Activated CD4-positive, alpha-beta T cell treated with anti-CD3 and anti-CD28 coated beads for 36 hours (primary cell): ENCODE measurements at places on chromosomes 1 and 21. TPM values are rescaled to one million over a fixed set of nuclear protein-coding genes. Genes with fewer than 3 reads are reported as not detected.
A peak's percentile ranks its signal among the peaks of the same experiment; 100 is the strongest.

DNA sequence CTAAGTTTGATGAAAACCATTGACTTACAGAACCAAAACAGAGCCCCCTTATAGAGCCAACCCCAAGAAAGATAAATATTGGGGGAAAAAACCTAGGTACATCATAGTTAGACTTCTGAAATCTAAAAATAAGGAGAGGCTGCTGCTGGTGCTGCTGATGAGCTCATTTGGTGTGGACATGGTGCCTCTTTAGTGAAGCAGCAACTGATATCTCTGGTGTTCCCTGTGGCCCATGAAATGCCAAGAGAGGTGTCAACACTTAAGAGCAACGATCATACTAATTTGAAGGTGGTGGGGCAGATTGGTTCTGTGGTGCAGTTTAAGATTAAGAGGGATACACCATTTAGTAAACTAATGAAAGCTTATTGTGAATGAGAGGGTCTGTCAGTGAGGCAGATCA lies 35.9 kb downstream of the ST3GAL3 start:
- no peaks in the 10 kb centered on the region for H3K4me1 ChIP-seq
- peaks cover 14% of the 10 kb centered on the region for H3K36me3 ChIP-seq
- no peak overlapping the region for H3K4me3 ChIP-seq
- DNase-seq = no peak

DNA sequence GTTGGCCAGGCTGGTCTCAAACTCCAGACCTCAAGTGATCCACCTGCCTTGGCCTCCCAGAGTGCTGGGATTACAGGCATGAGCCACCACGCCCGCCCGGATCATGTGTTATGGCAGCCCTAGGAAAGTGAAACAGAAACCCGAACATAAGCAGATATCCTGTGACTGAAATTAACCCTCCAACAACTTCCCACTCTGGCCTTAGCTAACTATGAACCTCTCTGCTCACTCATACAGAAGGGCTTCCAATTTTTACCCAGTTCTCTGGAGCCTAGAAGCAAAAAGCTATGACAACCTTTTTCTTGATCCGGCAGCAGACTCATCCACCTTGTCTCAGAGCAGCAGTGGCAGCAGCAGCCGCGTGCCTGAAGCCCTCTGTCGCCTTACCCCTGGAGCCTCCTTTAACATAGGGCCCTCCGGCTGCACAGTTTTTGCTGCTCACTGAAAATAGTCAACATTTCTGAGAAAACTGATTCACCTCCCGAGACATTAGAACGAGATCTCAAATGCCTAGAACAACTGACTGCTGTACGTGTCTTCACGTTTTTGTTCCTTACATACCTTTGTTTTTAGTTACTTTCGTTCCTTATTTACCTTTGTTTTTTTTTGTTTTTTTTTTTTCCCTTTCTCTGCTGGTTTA lies 9.3 kb downstream of the CBR1 start:
- peak; percentile 70 for DNase-seq
- H3K27me3 ChIP-seq = no peaks in the 10 kb centered on the region
- peak overlapping the region; percentile 64 for H3K4me3 ChIP-seq
- H3K4me1 ChIP-seq = peaks cover 34% of the 10 kb centered on the region
- peak overlapping the region; percentile 96 for H3K27ac ChIP-seq

DNA sequence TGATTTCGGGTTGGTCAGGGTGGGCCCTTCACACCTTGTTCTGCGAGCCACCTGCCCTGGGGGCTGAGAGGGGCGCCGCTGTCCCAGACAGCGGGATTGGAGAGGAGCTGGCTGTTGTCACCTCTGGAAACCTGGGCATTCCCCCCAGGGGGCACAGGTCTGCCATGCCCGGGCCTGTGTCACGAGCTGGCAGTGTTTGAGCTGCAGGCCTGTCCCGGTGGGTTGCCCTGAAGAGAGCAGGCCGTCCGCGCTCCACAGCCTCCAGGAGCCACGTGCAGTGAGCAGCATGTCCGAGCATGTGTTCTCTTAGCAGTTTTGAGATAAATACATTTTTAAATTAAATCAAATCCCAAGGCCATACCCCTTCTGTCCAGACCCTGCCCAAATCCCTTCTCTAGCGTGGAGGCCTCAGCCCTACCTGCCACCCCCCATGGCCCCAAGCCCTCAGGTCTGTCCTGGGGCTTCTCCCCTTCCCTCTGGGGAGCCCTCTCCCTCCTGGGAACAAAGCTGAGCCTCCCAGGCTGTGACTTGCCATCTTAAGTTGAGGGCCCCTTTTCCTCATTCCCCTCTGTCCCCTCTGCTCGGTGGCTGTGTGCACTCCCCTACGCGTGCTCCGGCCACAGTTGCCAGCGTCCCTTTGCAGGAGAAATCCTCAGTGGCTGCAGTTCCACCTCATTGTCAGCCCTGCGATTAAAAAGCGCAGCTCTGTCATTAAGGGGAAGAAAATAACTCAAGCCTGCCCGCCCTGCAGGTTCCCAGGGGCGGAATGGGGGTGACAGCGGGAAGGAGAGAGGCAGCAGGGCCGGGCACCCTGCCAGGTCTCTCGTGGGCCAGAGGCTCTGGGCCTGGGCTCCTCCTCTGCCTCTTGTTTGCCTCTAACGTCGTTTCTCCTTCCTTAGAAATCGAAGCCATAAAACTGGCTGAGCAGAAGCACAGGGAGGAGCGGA lies 26.6 kb downstream of the SLX9 start:
- H3K27me3 ChIP-seq = no peaks in the 10 kb centered on the region
- H3K4me1 ChIP-seq = peaks cover 41% of the 10 kb centered on the region
- H3K36me3 ChIP-seq = peaks cover 23% of the 10 kb centered on the region
- H3K4me3 ChIP-seq = no peak overlapping the region

- H3K4me1 ChIP-seq = peaks cover 3% of the 10 kb centered on the region
- no peaks in the 10 kb centered on the region for H3K27me3 ChIP-seq
- DNase-seq = peak; percentile 18
- no peaks in the 10 kb centered on the region for H3K36me3 ChIP-seq
Observed at GRCh38 chr1:209607795-209608178, 24.3 kb downstream of the CAMK1G start.

DNA sequence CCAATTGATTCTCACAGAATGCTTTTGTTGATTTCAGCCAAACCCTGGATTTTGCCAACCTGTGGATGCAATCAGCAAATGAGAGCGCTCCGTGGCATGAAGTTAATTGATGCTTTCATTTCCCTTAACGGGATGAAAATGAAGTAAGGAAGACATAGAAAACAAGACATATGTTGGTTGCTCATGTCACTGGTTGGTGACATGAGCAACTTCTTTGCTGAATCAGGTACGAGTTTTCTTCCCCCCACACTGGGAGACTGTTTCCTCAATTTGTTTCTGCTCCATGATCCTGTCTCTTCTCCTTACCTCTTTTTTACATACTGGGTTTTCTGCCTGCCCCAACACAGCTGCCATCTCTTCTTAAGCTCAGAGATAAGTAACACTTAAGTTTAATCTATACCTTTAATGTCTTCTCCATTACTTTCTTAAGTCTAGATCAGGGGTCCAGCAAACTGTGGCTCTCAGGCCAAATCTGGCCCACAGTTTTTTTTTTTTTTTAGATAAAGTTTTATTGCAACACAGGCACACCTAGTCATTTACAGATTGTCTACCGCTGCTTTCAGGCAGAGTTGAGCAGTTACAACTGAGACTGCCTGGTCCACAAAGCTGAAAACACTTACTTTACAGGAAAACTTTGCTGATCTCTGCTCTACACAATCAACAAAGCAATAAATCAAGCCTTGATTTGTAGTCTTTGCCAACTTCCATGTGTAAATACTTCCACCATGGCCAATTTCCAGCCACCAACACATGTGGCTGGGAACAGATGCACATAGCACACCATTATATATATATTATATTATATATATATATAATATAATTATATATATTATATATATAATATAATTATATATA lies 13.3 kb downstream of the GPR157 start:
- H3K36me3 ChIP-seq = no peaks in the 10 kb centered on the region
- no peak for DNase-seq

GRCh38 chr1:175294179-175294756 lies 101.7 kb upstream of the KIAA0040 start:
- H3K4me3 ChIP-seq = no peak overlapping the region
- H3K4me1 ChIP-seq = peaks cover 28% of the 10 kb centered on the region
- peaks cover 9% of the 10 kb centered on the region for H3K27me3 ChIP-seq
- no peak overlapping the region for H3K27ac ChIP-seq
- no peaks in the 10 kb centered on the region for H3K36me3 ChIP-seq

KCNJ15 gene
- total RNA-seq = 0.14 TPM

DNA sequence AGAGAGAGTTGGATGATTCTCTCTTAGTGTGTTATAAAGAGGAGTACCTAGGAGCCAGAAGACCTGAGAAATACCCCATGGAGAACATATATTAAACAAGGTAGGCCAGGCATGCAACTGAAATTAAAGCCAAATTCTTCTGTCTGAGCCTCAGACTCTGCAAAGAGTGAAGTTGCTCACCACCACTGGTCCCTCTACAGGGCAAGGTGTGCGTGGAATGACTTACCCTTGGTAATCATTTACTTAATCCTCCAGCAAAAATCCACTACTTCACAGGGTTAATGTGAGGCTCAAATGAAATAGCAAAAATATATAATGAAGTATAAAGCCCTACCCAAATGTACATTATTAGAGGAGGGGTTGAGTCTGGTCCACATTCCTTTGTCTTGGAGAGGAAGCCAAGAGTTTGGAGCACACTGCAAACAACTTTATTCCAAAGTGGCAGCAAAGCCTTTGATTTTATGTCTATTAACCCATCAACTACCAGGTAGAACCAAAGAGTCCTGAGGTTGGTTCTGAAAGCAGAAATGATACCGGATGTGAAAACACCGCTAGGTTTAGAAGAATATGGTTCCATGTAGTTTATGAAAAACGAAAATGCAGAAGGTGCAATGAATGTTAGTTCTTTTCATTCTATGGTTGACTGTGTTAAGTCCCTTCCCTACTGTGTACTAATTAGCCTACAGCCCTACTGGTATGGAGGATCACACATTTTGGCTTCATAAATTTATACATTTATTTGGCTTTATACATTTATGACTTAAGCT lies 8.5 kb downstream of the SSR2 start:
- H3K4me3 ChIP-seq = no peak overlapping the region
- peaks cover 54% of the 10 kb centered on the region for H3K36me3 ChIP-seq
- H3K27me3 ChIP-seq = no peaks in the 10 kb centered on the region
- H3K27ac ChIP-seq = no peak overlapping the region
- peaks cover 2% of the 10 kb centered on the region for H3K4me1 ChIP-seq

TLR5 gene
- total RNA-seq = 0.56 TPM

DNAJC28 gene
- 0.43 TPM for total RNA-seq

GRCh38 chr1:103949779-103950178 lies 200.1 kb downstream of the AMY1C start:
- no peak for DNase-seq
- no peak overlapping the region for H3K27ac ChIP-seq
- no peaks in the 10 kb centered on the region for H3K36me3 ChIP-seq
- H3K27me3 ChIP-seq = no peaks in the 10 kb centered on the region
- H3K4me1 ChIP-seq = no peaks in the 10 kb centered on the region
- no peak overlapping the region for H3K4me3 ChIP-seq

GRCh38 chr1:76921590-76921989 lies 54.3 kb downstream of the ST6GALNAC5 start:
- H3K27ac ChIP-seq = no peak overlapping the region
- peaks cover 9% of the 10 kb centered on the region for H3K27me3 ChIP-seq
- no peak overlapping the region for H3K4me3 ChIP-seq

KCNA3 gene
- total RNA-seq = 20.5 TPM

IGSF3 gene
- 3.8 TPM for total RNA-seq

DNA sequence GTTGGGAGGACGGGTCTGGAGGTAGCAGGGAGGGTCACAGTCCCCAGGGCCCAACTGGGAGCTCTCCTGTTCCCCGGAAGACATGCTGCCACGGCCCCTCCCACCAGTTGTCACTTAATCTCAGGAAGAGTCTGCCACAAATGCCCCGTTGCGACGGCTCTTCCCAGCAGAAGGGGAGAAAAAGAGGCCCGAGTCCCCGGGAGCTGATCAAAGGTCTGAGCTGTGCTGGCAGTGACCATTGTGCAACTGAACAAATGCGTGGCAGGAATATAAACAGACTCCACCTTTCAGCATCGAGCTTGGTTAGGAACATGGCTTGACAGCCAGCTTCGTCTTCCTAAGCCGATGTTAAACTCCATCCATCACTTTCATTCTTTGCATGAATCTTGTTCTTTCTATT lies 27.8 kb upstream of the ZBTB21 start:
- H3K27me3 ChIP-seq = no peaks in the 10 kb centered on the region
- no peak for DNase-seq
- H3K4me1 ChIP-seq = peaks cover 2% of the 10 kb centered on the region

DNA sequence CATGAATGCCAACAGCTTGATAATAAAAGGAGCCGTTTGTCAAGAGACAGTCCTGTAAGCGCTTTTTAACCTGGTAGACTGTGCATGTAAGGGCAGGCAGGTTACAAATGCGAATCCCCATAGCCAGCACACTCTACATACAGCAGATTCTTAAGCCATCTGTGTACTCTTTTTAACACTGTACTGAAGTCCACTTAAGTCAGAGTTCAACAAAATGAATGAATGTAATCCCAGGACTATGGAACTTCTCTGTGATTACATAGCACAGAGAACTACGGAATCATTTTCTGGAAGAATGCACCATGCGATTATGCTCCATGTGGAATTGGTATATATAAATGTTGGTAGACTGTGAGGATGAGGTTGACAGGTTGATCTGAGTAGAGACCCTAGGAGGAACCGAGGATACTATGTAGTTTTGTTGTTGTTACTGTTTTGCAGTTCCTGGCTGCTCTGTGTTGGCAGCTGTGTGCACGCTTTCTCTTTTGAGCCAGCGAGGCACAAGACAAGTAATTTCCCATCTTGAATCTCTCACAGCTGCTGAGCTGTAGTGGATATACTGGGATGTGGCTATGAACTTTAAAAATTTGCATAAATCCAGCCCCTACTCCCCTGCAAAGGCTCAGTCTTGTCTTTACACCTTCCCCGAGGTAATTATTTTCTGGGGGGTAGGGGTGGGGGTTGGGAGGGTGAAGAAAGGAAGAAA lies 21.9 kb downstream of the LRRC8D start:
- H3K4me3 ChIP-seq = peak overlapping the region; percentile 94
- no peaks in the 10 kb centered on the region for H3K27me3 ChIP-seq
- H3K27ac ChIP-seq = peak overlapping the region; percentile 83
- peaks cover 19% of the 10 kb centered on the region for H3K36me3 ChIP-seq
- no peak for DNase-seq
- peaks cover 51% of the 10 kb centered on the region for H3K4me1 ChIP-seq

DNA sequence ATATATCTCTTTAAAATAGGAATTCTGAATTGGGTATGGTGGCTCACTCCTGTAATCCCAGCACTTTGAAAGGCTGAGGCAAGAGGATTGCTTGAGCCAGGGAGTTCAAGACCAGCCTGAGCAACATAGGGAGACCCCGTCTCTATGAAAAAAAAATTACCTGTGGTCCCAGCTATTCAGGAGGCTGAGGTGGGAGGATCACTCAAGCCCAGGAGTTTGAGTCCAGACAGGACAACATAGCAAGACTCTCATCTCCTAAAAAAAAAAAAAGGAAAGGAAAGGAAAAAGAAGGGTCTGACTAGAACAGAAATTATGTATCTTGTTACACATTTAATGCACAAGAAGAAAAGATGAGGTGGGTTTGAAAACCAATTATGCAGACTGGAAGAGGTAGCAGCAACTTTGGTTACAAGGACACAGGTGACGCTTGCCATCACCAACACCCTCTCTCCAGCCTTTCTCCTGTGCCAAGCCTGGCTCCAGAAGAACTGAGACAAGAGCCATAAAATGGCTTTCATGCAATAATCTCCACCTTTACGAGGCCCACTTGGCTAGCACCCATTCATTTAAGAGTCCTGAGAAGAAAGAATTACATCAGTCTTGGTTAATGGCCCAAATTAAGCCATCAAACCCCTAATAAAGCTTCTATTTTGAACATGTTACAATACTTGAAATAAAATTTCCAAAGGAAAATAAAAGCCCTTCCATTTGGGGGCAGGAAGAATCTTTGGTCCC lies 4.8 kb upstream of the SELENBP1 start:
- no peak overlapping the region for H3K27ac ChIP-seq
- no peaks in the 10 kb centered on the region for H3K4me1 ChIP-seq
- H3K4me3 ChIP-seq = no peak overlapping the region
- no peaks in the 10 kb centered on the region for H3K27me3 ChIP-seq

ADGRL2 gene
- not detected for total RNA-seq

KMO gene
- total RNA-seq = 0.33 TPM
